Natural killer cell (primary cell): ENCODE measurements at places on chromosomes 3 and 15.

DNA sequence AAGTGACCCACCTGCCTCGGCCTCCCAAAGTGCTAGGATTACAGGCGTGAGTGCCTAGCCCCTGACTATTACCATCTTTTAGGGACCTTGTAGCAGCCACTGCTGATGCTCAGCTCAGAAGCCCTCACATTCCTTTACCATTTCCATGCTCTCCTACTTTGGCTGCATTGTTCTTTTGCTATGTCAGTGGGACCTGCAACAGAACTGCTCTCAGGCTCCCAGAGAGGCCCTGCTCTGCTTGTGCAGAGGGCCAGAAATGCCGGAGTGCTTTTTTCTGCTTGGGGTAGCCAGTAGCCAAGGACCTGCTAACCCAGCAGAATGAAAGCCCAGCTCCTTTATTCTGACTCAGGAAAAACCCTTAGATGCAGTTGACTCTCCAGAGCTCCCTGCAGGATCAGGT lies 18.3 kb upstream of the PROK2 start:
- no peak for DNase-seq
- H3K27me3 ChIP-seq: no peaks in the 10 kb centered on the region
- H3K4me3 ChIP-seq: no peak overlapping the region

DNA sequence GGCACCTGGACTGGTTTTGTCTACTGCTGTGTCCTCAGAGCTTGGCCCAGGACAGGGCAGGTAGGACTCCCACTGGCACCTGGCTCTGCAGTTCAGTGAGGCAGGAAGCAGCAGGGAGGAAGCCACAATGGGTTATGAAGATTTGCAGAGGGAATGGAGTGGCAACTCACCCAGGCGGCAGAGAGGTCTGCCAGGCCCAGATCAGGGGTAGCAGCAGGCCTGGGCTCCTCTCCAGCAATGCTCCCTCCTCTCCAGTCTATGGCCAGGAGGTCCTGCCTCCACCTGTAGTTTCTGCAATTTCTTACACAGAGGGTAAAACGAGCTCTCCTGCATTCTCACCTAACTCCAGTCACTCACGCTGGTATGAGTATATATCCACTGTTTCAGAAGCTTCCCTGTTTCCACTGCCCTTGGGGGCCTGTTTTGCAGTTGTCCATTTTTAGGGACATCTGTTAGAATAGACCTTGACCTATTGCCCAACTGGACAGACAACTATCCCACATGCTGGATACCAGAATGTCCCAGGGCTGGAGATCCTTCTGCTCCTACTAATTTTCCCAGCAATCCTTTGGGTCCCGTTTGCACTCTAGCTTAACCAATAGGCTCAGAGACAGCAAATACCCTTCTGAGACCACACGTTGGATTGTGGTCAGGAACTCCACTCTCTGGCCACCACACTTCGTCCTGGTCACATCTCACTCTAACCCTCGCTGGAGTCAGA lies 35.2 kb downstream of the HMCES start:
- peak overlapping the region; percentile 60 for H3K27ac ChIP-seq
- no peaks in the 10 kb centered on the region for H3K36me3 ChIP-seq
- no peaks in the 10 kb centered on the region for H3K27me3 ChIP-seq
- H3K4me1 ChIP-seq: peaks cover 36% of the 10 kb centered on the region
- peak overlapping the region; percentile 66 for H3K4me3 ChIP-seq

GRCh38 chr3:149188494-149188893 lies 33.1 kb downstream of the CP start:
- H3K4me1 ChIP-seq: no peaks in the 10 kb centered on the region

GRCh38 chr3:125374996-125375941 lies at the start of gene ZNF148:
TSS of gene ZNF148 (minus strand) at chr3:125375325. CDS start at chr3:125313640, 61,685 bp downstream.
- peak; percentile 89 for DNase-seq
- H3K27ac ChIP-seq: peak within 1 kb of the TSS; percentile 97
- H3K36me3 ChIP-seq: no peaks in the 10 kb centered on the region
- H3K27me3 ChIP-seq: no peaks in the 10 kb centered on the region

GRCh38 chr3:160154596-160154995 lies 70.6 kb upstream of the C3orf80 start:
- DNase-seq: no peak
- no peaks in the 10 kb centered on the region for H3K4me1 ChIP-seq
- no peak overlapping the region for H3K27ac ChIP-seq
- H3K36me3 ChIP-seq: no peaks in the 10 kb centered on the region
- no peaks in the 10 kb centered on the region for H3K27me3 ChIP-seq

DNA sequence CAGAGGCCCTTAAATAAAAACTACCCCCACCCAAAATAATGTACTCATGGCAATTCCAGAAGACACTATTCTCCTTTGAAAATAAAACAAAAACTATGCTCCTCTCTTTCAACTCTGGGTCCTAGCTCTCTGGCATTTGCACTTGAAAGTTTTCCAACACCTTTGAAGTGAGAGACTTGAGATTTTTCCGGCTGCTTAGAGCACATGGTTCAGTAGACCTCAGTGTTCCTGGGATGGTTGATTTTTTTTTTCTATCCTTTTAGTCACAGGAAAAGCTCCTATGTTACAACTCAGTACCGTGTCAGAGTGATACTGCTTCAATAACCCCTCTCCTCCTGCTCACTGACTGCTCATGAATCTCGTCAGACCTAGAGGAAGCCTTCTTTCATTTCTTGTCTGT lies 118.3 kb upstream of the TUSC7 start:
- H3K27me3 ChIP-seq: no peaks in the 10 kb centered on the region
- no peaks in the 10 kb centered on the region for H3K36me3 ChIP-seq
- H3K27ac ChIP-seq: no peak overlapping the region
- H3K4me3 ChIP-seq: no peak overlapping the region
- H3K4me1 ChIP-seq: no peaks in the 10 kb centered on the region
